NCI-H1436 (cell line): ENCODE measurements at places on chromosomes 11 and 22.

GRCh38 chr11:115469361-115469760, 34.9 kb downstream of the CADM1 start:
- no peak for DNase-seq

GRCh38 chr11:79253280-79253679, 187.6 kb downstream of the TENM4 start:
- no peak for DNase-seq

DNA sequence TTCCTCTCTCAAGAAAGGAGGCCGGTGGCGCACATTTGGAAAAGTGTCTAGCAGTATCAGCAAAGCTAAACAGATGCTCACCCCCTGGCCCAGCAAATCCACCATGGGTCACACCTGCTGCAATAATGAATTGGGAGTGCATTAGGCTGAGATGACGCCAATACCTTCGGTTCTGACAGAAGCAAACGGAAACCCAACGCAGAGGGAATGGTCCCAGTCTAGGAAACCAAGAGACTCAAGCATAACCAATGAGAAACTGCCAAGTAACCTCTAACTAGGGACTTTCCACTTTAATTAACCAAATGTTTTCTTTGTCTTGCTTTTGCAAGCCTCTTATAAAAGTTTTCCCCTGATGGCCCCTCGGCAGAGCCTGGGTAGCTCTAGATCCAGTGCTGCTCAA, 64.2 kb upstream of the SLC22A12 start:
- DNase-seq = no peak

DNA sequence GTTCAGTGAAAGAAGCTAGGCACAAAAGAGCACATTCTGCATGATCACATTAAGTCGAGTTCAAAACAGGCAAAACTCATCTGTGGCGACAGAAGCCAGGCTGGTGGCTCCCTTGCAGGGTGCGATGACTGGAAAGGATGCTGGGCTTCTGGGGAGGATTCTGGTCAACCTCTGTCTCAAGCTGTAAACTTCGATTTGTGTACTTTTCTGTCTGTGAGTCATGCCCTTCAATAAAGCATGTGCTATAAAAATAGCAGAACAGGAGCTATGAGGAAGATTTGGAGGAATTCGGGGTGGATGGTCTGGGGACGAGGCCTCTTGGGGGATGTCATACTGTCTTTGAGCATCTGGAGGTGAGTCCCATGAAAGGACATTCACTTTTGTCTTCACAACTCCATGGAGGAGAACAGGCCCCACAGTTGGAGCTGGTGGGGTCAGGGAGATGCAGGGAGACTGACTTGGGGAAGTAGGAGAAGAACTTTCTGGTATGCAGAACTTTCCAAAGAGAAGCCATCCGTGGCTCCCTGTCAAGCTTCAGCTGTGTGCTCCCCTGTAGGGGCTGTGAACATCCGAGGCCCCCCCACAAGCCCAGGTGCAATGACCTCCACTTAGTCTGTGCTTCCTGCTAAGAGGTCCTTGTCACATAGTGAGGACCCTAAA, 77.8 kb upstream of the LINC01488 start:
- no peak for DNase-seq

DNA sequence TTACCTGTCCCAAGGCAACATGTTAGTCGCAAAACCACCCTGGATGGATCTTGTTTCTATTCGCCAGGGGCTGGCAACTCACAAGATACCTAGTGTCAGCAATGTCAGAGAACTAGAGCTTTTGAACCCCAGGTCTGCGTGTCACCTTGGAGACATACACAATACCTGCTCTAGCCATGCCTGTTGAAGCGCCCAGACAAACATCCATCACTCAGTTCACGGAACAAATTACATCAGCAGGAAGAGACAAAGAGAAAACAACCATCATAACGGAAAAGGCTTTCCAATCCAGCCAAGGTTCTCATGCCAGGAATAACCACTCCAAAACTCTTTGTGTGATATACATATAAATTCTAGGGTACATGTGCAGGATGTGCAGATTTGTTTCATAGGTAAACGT, 2.2 kb downstream of the CD59 start:
- no peak for DNase-seq

DNA sequence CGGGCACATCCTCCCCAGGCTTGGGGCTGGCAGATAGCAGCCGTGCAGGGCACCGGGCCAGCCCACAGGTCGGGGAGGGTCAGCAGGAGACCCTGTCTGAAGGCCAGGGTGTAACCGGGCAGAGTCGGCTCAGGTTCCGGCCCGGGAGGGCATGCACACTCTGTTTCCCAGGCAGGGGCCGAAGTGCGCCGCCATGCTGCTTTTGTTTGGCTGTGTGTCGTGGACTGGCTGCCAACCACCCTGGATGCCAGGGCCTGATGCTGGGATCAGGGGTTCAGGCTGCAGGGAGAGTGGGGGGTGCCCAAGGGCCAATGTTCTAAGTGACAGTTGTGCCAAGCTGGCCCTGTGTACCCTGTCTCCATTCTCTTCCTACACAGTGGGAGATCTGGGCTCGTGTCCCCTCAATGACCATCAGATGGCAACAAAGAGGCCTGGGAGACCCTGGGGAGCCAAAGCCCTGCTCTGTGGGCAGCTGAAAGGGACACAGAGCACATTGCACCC, 120.9 kb upstream of the B3GAT1 start:
- DNase-seq = no peak

- no peak for DNase-seq
Measured at GRCh38 chr11:77400775-77401449, 73.0 kb downstream of the PAK1 start.

GRCh38 chr11:65709661-65710060, 2.4 kb upstream of the KAT5 start:
- DNase-seq = no peak

- DNase-seq = no peak
Measured at GRCh38 chr11:24298146-24298545, 198.7 kb upstream of the LUZP2 start.

DNA sequence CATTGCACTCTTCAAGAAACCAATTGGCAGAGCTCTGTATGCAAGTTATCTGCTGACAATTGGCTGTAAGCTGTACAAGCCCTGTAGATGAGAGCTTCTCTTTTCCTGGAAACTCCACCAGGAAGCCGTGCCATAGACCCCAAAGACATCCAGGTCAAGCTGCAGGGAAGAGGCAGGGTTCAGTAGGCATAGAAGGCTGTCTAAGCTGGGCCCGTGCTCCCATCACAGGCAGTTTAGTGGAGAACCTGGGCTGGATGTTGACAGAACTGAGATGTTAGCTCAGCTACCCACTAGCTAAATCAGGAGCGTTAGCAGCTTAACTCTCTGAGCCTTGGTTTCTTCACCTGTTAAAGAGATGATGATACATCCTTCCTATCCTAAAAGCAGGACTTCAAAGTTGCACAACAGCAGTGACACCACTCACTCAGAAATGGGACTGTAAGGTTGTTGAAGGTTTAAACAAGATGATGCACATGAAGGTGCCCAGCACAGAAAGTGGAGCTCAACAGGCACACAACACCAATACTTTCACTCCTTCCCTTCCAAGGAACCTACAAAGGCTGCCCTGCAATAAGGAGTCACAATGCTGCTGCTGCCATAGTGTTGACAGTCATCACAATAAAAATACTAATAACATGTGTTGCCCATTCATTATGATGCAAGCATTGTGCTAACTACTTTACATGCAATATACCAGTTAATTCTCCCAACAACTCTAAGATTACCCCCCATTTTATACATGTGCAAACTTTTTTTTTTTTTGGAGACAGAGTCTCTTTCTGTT, 115.4 kb downstream of the ZBTB16 start:
- no peak for DNase-seq
